Vagina (tissue), 2 donors: ENCODE measurements at places on chromosomes 2 and 18. TPM values are rescaled to one million over a fixed set of nuclear protein-coding genes. Genes with fewer than 3 reads are reported as not detected.

Gene SLC25A12
- total RNA-seq, result 26.0 TPM

DNA sequence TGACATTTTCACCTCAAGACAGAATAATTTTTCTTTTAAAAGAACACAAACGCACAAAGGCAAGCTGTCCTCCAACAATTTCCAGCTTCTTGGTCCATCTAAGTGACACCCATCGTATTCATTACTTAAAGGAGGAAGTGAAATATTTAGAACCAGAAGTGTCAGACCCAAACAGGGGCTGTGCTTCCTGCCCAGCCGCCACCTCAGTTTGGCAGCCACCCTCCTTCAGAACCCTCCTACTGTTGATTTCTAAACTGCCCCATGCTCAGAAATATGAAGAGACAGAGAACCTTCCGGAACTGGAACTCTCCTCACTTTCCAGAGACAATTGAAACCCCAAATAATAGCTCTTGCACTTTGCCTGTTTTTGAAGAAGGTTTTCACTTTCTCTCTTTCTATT lies 734.8 kb upstream of the SALL3 start:
- peaks cover 12% of the 10 kb centered on the region for H3K4me1 ChIP-seq
- no peaks in the 10 kb centered on the region for H3K27me3 ChIP-seq
- no peak overlapping the region for H3K4me3 ChIP-seq
- H3K36me3 ChIP-seq, result no peaks in the 10 kb centered on the region
- no peak overlapping the region for H3K27ac ChIP-seq

DNA sequence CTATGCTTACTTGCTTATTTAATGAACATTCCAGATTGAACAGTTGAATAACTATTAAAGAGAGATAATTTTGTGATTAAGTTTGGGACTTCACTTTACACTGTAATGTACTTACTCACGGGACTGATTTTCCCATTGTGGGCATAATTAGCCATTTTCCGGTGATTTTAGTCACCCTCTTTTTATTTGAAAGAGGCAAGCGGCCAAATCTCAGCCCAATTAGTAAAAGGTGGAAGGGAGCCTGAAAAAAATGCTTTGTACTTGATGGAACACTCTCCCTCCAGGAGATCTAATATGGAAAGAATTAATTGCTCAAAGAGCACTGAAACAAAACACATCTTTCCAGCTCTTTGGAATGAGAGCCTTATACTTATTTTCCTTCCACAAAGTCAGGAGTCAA lies 50.2 kb downstream of the CALCRL start:
- peaks cover 3% of the 10 kb centered on the region for H3K4me1 ChIP-seq
- no peak overlapping the region for H3K4me3 ChIP-seq
- no peaks in the 10 kb centered on the region for H3K27me3 ChIP-seq

GRCh38 chr18:21163647-21164547 lies 52.3 kb upstream of the ROCK1 start:
- peaks cover 13% of the 10 kb centered on the region for H3K4me1 ChIP-seq
- H3K4me3 ChIP-seq, result no peak overlapping the region
- DNase-seq, result no peak

DNA sequence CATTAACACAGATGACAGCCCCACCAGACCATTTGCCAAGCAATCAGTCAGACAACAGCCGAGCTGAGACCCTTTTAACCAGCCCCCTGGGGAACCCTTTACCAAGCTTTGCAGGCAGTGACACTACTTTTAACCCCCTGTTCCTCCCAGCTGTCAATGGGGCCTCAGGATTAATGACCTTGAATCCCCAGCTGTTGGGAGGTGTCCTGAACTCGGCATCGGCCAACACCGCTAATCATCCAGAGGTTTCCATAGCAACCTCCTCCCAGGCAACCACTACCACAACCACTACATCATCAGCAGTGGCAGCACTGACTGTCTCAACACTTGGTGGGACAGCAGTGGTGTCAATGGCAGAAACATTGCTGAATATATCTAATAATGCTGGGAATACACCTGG lies 160.9 kb upstream of the EPC2 start:
- DNase-seq, result no peak
- no peak overlapping the region for H3K27ac ChIP-seq
- H3K27me3 ChIP-seq, result no peaks in the 10 kb centered on the region

GRCh38 chr2:219661197-219661954 lies 33.9 kb downstream of the SLC4A3 start:
- no peaks in the 10 kb centered on the region for H3K36me3 ChIP-seq
- H3K27me3 ChIP-seq, result no peaks in the 10 kb centered on the region
- peak; percentile 16 for DNase-seq
- no peak overlapping the region for H3K27ac ChIP-seq
- H3K4me3 ChIP-seq, result no peak overlapping the region

GRCh38 chr18:70535041-70535440 lies 246.2 kb downstream of the SOCS6 start:
- no peaks in the 10 kb centered on the region for H3K36me3 ChIP-seq
- no peaks in the 10 kb centered on the region for H3K27me3 ChIP-seq
- H3K27ac ChIP-seq, result no peak overlapping the region

DNA sequence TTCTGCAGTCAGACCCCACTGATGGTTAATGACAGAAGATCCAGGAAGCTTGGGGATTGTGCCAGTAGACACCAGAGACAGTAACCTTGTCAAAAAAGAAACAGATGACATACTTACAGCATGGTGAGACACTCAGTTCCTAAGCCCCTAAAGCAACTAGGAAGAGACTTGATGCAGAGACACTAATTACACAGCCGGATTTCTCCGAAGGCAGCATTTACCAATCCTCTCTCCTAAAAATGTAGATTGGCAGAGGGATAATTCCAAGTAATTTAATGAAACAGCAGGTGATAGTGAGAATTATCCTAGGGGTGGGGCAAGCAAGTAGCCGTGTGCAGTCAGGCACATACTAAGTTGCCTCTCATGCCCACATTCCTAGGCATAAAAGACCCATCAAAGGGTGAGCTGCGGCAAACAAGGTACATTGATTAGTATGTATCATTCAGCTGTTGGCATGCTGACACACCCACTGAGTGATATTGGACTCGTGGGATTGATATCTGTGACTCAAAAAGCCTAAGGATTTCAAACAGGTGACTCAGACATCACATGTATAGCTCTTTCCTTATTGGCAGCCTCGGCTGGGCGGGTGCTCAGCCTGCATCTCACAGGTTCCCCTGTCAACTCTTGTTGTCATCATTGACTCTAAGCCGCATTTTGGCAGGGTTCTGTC lies 296.7 kb upstream of the ATP5MC3 start:
- H3K27ac ChIP-seq, result no peak overlapping the region
- H3K4me3 ChIP-seq, result no peak overlapping the region
- H3K36me3 ChIP-seq, result no peaks in the 10 kb centered on the region
- no peak for DNase-seq
- H3K4me1 ChIP-seq, result no peaks in the 10 kb centered on the region

Gene TMEM200C
- total RNA-seq, result under 0.01 TPM

DNA sequence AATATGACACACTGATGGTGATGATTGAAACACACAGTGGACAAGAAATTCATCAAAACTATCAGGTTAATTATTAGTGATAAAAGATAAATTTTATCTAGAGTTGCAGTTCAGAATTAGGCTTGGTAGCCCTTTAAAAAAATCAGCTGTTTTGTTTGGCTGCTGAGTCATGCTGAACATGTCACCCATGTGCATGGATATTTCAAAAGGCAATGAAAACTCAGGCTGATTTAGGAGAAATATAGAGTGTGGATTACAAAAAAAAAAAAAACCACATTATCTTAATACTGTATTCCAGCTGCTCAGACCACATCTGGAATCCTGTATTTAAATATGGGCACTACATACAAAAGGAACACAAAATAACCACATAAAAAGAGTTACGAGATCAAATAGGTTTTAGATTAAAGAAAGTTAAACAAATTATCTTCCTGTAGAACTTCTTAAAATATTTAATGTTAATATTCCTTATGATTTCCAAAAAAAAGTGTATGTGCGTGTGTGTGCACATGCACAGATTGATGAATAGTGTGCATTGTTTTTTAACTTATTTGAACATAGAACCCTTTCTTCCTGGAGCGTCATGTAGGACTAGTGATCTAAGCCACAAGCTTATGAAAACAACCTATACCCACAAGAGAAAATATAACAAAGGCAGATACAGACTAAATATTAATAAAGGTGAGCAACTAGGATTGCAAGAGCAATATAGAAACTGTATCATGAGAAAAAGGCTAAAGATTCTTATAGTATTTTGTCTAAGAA lies 186.2 kb downstream of the STK39 start:
- DNase-seq, result no peak
- no peak overlapping the region for H3K4me3 ChIP-seq
- H3K27me3 ChIP-seq, result no peaks in the 10 kb centered on the region
- H3K36me3 ChIP-seq, result peaks cover 3% of the 10 kb centered on the region

Gene GALNT14
- 1.7 TPM for total RNA-seq

GRCh38 chr2:117979911-117980701 lies 33.8 kb downstream of the CCDC93 start:
- no peak for DNase-seq
- peaks cover 7% of the 10 kb centered on the region for H3K4me1 ChIP-seq
- H3K27ac ChIP-seq, result no peak overlapping the region
- no peaks in the 10 kb centered on the region for H3K36me3 ChIP-seq

DNA sequence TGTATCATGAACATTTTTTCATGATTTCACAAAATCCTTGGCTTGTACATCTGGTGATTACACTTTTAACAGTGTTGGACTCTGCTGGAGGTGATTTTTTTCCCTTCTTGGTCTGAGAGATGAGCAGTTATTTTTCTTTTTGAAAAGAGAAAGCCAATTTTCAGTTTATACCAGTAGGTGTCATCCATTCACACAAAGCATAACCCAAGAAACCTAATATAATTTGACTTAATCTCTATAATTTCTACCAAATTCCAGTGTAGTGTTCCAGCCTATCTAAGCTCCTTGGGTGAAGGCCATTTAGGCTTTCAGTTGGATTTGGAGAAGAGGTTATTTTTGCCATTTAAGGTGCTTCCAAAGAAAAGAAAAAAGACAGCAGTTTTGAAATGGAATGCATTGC lies 7.7 kb upstream of the ICOS start:
- H3K27ac ChIP-seq, result no peak overlapping the region
- H3K4me1 ChIP-seq, result no peaks in the 10 kb centered on the region
- no peak for DNase-seq

- no peak overlapping the region for H3K27ac ChIP-seq
- H3K36me3 ChIP-seq, result no peaks in the 10 kb centered on the region
- H3K4me1 ChIP-seq, result no peaks in the 10 kb centered on the region
- DNase-seq, result no peak
- no peaks in the 10 kb centered on the region for H3K27me3 ChIP-seq
These were observed 364.7 kb downstream of the XIRP2 start for GRCh38 chr2:167253025-167253424.

Gene DCDC2C
- total RNA-seq, result not detected

GRCh38 chr2:231985823-231986261 lies 24.3 kb downstream of the DIS3L2 start:
- H3K27me3 ChIP-seq, result no peaks in the 10 kb centered on the region
- no peak overlapping the region for H3K27ac ChIP-seq
- DNase-seq, result no peak
- H3K4me1 ChIP-seq, result peaks cover 22% of the 10 kb centered on the region
- no peak overlapping the region for H3K4me3 ChIP-seq

Gene TMEM17
- total RNA-seq, result 0.98 TPM

Gene ARL4C
- total RNA-seq, result 17.4 TPM

DNA sequence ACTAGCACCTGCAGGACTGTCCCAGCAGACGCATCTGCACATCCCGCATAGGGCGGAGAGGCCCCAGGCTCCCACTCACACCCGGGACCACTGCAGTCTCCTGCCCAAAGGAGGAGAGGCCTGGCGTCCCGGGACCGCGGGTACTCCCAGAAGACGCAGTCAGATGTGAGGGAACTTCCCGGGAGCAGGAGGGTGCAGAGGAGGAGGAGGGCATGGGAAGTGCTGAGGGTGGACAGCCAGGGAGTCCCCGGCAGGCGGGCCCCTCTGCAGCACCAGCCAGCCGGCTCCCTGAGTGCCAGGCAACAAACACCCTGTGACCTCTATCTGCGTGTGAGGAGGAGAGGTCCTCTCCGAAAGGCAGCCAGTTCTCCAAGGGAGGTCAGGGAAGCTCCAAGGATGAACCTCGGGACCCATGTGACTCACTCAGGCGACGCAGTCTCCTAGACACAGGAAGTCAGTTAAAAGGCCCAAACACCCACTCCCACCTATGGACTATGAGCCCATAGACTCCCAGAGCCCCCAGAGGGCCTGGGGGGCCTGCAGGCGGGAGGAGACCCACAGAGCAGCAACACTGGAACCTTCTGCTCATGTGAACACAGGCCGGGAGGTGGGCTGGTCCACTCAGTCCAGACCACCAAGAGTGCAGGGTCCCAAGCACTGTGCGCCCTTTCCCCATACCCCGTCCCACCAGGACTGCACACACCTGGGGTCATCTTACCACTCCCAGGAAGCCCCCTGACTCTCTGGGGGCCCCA lies 4.2 kb downstream of the PXDN start:
- H3K27ac ChIP-seq, result peak overlapping the region; percentile 14
- no peak for DNase-seq
- H3K27me3 ChIP-seq, result no peaks in the 10 kb centered on the region
- no peaks in the 10 kb centered on the region for H3K36me3 ChIP-seq

DNA sequence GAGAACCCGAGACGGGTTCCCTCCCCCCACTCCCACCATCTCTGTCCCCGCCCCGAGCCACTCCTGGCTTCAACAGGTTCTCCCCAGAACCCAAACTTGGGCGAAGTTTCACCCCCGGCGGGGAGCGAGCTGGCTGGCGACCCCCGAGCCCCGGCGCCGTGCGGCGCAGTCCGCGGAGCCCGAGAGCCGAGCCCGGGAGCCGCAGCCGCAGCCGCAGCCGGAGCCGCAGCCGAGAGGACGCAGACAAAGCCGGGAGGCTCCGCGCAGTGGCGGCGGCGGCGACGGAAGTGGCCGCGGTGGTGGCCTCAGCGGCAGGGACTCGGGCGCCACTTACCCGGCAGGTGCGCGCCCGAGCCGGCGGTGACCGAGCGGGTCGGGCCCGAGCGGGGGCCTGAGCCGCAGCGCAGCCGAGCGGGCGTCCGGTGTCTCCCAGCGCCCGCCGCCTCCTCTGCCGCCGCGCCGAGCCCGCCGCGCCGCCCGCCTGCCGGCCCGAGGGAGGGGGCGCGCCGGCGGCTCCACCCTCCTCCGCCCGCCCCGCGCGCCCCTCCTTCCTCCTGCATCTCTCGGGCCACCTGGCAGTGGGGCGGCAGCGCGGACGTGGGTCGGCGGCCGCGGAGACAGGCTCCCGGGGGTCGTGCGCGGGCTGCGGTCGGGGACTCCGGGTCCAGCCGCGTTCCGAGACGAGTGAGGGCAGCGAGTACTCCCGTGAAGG lies at the start of gene ECEL1:
ECEL1 (minus strand) TSS at position 450 of the 712 bp plus-strand sequence. CDS start 1,181 bp downstream, outside the sequence.
- peaks cover 21% of the 10 kb centered on the region for H3K27me3 ChIP-seq
- peaks cover 10% of the 10 kb centered on the region for H3K4me1 ChIP-seq
- H3K36me3 ChIP-seq, result no peaks in the 10 kb centered on the region
- DNase-seq, result no peak
- H3K4me3 ChIP-seq, result peak within 1 kb of the TSS; percentile 26

Gene C2orf80
- total RNA-seq, result not detected

Gene SFT2D3
- total RNA-seq, result 3.7 TPM

- H3K27me3 ChIP-seq, result no peaks in the 10 kb centered on the region
- no peaks in the 10 kb centered on the region for H3K36me3 ChIP-seq
- no peak for DNase-seq
- H3K27ac ChIP-seq, result no peak overlapping the region
- no peaks in the 10 kb centered on the region for H3K4me1 ChIP-seq
These were observed 292.1 kb downstream of the EXOC6B start for GRCh38 chr2:72533765-72534164.

Gene C1QL2
- not detected for total RNA-seq
